ENCODE measurements at places on chromosomes 5 and 9. TPM values are rescaled to one million over a fixed set of nuclear protein-coding genes. Genes with fewer than 3 reads are reported as not detected.

DIPK1B gene
- 8.8 TPM for total RNA-seq

LEAP2 gene
- total RNA-seq = 42.4 TPM

PRDM9 gene
- not detected for total RNA-seq

HSD17B3 gene
- 3.2 TPM for total RNA-seq

UBTD2 gene
- total RNA-seq = 16.9 TPM

PLCXD3 gene
- total RNA-seq = 4.7 TPM

LSM11 gene
- total RNA-seq = 7.5 TPM

KCNV2 gene
- total RNA-seq = not detected

NOL8 gene
- 25.1 TPM for total RNA-seq

OR1L4 gene
- total RNA-seq = not detected

GRCh38 chr9:95065224-95065623 lies 252.3 kb downstream of the FANCC start:
- DNase-seq = no peak

DNA sequence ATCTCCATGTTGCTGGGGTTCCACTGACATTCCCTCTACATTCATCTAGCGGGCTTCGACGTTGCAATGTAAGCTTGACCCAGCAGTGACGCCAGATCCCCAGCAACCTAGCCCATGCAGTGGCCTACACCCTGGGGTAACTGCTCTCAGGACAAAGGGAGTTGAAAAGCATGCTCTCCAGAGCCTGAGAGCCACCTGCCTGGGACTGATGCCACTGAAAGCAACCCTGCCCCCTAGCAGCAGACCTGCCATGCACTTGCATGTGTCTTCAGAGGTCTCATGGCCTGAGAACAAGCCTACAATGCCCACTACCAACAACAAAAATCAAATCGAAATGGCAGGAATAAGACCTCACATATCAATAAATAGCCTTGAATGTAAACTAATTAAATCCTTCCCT lies 330.3 kb downstream of the TRIM36 start:
- no peak for DNase-seq

DNA sequence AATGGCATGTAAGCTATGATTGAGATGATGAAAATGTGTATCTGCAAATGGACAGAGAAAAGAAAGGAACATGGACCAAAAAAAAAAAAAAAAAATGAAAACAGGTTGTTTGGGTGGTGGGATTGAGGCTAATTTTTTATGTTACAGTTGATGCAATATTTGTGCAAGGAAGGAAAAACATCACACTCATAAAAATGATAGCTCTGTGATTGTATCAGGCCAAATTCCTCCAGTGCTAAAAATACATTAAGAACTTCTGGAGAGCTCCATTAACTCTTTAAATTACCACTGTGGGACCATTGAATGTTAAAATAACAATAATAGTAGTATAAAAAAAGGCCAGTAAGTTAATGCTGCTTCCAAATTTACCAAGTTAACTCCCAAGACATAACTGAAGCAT lies 79.5 kb upstream of the MSX2 start:
- DNase-seq = no peak

DNA sequence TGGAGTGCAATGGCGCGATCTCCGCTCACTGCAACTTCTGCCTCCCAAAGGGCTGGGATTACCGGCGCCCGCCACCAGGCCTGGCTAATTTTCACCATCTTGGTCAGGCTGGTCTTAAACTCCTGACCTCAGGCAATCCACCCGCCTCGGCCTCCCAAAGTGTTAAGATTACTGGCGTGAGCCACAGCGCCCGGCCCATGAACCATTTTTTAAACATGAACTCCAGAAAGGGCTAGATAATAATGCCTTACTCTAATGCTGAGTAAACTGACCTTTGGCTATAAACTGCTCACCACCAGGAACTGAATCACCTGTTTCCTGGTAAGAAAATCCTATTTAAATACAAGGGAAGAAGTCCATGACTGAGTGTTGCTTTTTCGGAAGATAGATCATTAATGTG lies 23.2 kb upstream of the DAB2 start:
- peak; percentile 48 for DNase-seq

GRCh38 chr9:107577140-107577776 lies 87.7 kb upstream of the KLF4 start:
- no peak for DNase-seq

DNA sequence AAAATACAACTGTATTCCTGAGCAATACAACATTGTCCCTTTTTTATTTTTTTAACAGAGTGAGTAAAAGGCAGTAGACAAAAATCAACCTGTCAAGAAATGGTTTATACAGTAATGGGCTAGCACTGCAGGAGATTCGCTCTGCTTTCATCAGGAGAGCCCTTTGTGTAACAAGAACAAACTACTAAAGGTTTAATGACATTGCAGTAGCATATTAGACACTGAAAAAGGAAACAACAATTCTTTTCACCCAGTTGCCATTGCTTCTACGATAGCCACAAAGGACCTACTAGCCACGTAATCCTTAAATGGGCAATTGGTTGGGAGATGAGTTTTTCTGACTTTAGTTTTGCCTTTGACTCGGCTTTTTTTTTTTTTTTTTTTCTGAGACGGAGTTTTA lies 319.8 kb upstream of the TRPM3 start:
- no peak for DNase-seq

DNA sequence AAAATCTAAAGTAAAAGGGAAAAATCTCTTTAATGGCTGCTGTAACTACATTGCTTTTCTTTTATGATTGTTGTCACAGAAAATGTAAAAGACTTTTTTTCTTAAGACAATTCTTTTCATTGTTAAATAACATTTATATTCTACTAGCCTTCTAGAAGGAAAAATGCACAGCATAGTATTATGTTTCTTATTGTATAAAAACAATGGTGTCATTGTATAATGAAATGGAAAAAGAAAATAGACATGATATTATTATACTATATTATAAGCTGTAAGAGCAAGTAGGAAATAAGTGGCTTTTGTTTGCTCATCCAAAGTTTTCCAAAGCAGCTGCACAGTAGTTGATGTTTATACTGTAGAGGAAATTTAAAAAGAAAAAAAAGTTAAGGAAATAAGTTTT lies 1021.7 kb downstream of the EFNA5 start:
- no peak for DNase-seq

GRCh38 chr9:30630459-30630858 lies 1754.0 kb upstream of the ACO1 start:
- DNase-seq = no peak

- DNase-seq = no peak
Observed at GRCh38 chr9:4222357-4222756, 77.5 kb downstream of the GLIS3 start.

- no peak for DNase-seq
Observed at GRCh38 chr5:72205431-72206009, 98.2 kb downstream of the MAP1B start.

- DNase-seq = no peak
Observed at GRCh38 chr5:180837478-180837877, 23.6 kb downstream of the ZFP62 start.

DNA sequence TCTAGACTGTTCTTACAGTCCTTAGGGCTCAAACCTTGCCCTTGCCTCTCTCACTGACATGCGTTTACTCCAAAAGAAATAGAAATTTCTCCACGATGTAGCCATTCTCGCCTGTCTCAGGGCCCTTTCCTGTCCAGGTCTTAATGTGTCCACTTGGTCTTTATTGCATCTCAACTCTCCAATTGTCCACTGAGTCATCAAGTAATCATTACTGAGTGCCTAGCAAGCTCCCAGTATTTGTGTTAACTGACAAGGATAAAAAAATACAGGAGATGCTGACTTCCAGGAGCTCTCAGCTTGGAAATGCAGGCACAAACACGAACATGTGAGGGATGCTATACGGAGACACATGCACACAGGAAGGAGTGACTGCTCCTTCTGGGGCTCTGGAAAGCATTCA lies 147.3 kb downstream of the ARSB start:
- no peak for DNase-seq

- DNase-seq = no peak
Observed at GRCh38 chr5:74786851-74787250, 19.8 kb downstream of the NSA2 start.

DNA sequence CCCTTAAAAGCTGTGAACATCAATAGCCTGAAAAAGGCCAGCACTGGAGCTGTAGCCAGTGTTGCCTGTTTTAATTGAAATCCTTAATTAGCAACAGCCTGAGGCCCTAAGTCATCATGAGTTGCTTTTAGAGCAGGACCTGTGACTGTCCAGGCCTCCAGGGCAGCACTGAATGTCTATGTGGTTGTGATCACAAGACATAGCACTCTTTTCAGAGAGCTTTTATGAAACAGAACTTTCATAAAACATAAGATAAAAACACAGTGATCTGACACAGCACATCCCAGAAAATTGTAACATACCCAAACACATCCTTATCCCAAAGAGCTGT lies 85.5 kb upstream of the MYO10 start:
- no peak for DNase-seq

GRCh38 chr5:180792287-180792964 lies 10.2 kb downstream of the MGAT1 start:
- no peak for DNase-seq

- DNase-seq = no peak
Observed at GRCh38 chr5:115578657-115579056, 23.6 kb downstream of the TICAM2 start.

- no peak for DNase-seq
Observed at GRCh38 chr5:9787861-9788600, 157.9 kb upstream of the TAS2R1 start.

GRCh38 chr5:181259283-181259682 lies 1.7 kb downstream of the TRIM52 start:
- DNase-seq = no peak

GRCh38 chr5:133274597-133274935 lies 222.8 kb downstream of the HSPA4 start:
- DNase-seq = no peak

GRCh38 chr5:3107156-3107611 lies 355.7 kb upstream of the IRX2 start:
- DNase-seq = no peak

GRCh38 chr5:62090953-62091352 lies 215.1 kb upstream of the KIF2A start:
- DNase-seq = no peak

- no peak for DNase-seq
Observed at GRCh38 chr5:131786036-131786435, 10.8 kb downstream of the FNIP1 start.

- DNase-seq = no peak
Observed at GRCh38 chr5:67241326-67241725, 44.7 kb upstream of the CD180 start.

Data from mucosa of gallbladder (tissue), 1 donor.